ENCODE measurements at places on chromosomes 2 and 18.

DNA sequence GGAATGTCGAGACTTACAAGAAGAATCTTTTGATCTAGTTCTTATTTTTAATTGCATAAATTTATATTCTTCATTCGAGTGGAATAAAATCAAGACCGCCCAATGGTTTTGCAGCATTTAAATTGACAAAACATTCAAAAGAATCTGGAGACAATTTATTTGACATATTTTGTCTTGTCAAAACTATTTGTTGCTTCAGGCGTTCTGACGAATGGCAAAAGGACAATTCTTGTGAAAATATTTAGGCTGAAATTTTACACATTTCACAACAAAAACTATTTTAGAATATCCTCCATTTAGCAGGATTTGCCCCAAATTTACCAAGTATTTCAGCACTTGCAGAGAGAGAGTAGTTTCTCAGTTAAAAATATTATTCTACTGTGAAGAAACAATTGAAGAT lies 41.7 kb downstream of the PRKRA start:
- DNase-seq, result no peak

DNA sequence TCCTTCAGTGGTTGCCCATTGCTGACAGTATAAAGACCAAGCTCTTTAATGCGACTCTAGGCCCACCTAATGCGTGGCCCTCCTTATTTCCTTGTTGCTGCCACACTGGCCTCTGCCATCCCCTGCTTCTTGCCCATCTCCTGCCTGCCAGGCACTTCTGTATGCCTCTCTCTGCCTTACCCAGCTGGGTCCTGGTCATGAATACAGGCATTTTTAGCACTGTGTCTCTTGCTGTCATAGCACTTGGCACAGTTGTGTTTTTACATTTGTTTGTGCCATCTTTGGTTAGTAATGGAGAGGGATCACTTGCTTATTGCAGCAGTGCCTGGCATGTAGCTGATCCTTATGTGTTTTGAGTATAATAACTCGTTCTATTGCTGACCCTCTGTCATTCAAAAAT lies 38.7 kb downstream of the MAP4K4 start:
- no peak for DNase-seq

DNA sequence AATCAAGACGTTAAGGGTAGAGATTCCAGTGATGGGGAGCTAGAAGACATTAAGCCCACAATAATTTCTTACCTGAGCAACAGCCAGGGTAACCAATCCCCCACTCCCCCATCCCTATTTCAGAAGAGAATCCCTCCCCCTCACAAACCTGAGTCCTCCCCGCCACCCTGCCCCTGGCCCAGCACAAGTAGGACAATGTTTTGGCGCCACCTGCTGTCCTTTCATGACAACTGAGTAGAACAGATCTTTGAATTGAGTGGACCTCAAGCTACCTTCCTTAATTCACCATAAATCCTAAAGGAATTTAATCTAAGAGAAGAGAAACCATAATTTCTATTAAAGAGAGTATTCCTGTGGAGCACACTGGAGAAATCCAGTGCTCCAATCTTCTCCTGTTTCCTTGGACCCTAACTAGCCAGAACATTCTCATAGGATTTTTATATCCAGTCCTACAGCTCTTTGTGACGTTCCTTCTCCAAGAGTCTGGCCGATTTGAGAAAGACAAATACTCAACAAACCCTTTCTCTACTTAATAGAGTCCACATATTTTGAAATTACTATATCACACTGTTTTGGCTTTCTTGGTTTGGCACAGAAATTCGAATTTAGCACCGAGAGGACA lies 41.1 kb downstream of the NHEJ1 start:
- peak; percentile 63 for DNase-seq

DNA sequence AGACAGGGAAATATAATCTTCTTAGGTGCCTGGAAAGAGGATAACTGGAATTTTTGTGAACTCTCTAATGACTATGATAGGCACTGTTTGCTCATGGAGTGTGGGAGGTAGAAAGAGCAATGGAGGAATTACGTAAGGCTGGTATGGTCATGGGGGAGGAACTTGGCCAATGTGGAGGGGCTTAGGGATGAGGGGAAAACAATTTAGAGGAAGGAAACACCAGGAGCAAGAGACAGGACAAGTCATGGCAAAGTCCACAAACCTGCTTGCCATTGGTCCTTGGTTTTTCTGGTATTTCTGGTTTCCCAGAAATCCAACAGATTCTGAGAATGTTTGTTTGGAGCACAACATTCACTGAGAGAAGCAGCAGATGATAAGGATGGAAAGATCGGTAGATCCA lies 274.2 kb downstream of the DYSF start:
- DNase-seq, result no peak

- DNase-seq, result no peak
Measured at GRCh38 chr18:48565105-48565504, 26.3 kb downstream of the CTIF start.

DNA sequence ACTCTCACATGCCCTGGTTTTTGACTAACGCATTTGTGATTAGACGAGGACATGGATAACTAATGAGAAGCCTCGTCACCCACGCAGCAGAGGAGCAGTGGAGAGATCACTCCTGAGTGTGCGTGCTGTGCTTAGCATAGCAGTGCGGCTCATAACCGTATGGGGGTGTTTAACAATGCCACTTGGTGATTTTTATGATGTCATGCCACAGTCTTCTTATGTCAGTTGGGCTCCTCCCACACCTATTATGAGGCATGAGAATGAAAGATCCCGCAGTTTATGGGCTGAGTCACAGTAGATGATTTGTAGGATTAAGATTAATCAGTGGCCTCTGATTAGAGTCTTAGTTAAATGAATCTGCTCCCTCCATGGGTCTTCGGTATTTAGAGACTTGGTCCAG lies 2.5 kb upstream of the SMIM21 start:
- DNase-seq, result no peak

GRCh38 chr2:30356071-30356470 lies 91.0 kb upstream of the LCLAT1 start:
- DNase-seq, result no peak

- no peak for DNase-seq
Measured at GRCh38 chr18:76580288-76580962, 85.4 kb upstream of the ZNF516 start.

DNA sequence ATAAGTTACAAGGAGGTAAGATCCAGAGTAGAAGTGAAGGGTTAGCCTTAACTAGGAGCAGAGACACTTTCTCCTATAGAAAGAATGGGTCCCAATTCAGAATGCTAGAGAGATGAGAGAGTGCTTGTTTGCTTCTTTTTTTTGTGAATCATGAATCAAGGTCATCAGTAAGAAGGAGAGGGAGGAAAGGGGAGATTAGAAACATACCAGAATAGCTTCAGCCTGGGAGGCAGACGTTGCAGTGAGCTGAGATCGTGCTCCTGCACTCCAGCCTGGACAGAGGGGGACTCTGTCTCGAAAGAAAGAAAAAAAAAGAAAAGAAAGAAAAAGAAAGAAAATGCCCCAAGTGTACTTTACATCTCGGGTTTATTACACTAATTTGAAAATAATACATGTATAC lies 55.8 kb upstream of the SLC35F5 start:
- no peak for DNase-seq

GRCh38 chr2:113796592-113797175 lies 40.2 kb upstream of the SLC35F5 start:
- no peak for DNase-seq

GRCh38 chr2:33307659-33308270 lies 168.7 kb upstream of the RASGRP3 start:
- no peak for DNase-seq

GRCh38 chr2:15260835-15261234 lies 300.3 kb downstream of the NBAS start:
- DNase-seq, result no peak

- DNase-seq, result no peak
Measured at GRCh38 chr18:70261141-70261788, 27.6 kb upstream of the SOCS6 start.

GRCh38 chr2:4515871-4516761 lies 812.7 kb downstream of the DCDC2C start:
- no peak for DNase-seq

- DNase-seq, result no peak
Measured at GRCh38 chr2:227903381-227903780, 31.9 kb downstream of the DAW1 start.

- DNase-seq, result no peak
Measured at GRCh38 chr2:117952701-117953100, 61.2 kb downstream of the CCDC93 start.

GRCh38 chr2:190684931-190685330 lies 36.0 kb downstream of the NAB1 start:
- DNase-seq, result no peak

DNA sequence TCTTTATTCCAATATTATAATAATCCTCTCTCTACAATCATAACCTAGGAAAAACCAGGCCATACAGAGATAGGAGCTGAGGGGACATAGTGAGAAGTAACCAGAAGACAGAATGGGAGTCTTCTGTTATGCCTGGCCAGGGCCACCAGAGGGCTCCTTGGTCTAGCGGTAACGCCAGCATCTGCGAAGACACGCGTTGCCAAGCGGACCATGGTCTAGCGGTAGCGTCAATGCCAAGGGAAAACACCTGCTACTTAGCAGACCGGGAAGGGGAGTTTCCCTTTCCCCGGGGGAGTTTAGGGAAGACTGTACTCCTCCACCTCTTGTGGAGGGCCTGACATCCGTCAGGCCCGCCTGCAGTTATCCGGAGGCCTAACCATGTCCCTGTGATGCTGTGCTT lies 36.6 kb downstream of the ARL6IP6 start:
- DNase-seq, result no peak

DNA sequence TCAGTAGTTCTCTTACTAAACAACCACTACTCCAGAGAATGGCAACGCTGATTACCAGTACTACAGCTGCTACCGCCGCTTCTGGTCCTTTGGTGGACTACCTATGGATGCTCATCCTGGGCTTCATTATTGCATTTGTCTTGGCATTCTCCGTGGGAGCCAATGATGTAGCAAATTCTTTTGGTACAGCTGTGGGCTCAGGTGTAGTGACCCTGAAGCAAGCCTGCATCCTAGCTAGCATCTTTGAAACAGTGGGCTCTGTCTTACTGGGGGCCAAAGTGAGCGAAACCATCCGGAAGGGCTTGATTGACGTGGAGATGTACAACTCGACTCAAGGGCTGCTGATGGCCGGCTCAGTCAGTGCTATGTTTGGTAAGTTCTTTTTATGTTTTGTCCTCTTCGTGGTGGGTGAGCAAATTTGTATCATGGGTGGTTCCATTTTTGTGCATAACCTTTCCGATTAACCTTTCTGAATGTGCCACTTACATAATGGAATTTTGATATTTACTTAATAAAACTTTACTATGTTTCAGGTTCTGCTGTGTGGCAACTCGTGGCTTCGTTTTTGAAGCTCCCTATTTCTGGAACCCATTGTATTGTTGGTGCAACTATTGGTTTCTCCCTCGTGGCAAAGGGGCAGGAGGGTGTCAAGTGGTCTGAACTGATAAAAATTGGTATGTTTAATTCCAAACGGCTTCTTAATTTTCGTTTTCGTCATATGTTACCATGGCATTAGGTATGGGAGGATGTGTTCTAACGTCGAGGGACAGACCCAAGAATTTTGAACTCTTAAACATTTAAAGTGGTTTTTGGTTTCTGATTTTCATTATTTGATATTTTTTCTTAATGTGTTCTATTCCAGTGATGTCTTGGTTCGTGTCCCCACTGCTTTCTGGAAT lies 1.3 kb downstream of the SLC20A1 start:
- peak; percentile 29 for DNase-seq

GRCh38 chr2:234464291-234464645 lies 32.6 kb downstream of the ARL4C start:
- DNase-seq, result no peak

GRCh38 chr2:88575051-88575450 lies 52.2 kb downstream of the EIF2AK3 start:
- no peak for DNase-seq

DNA sequence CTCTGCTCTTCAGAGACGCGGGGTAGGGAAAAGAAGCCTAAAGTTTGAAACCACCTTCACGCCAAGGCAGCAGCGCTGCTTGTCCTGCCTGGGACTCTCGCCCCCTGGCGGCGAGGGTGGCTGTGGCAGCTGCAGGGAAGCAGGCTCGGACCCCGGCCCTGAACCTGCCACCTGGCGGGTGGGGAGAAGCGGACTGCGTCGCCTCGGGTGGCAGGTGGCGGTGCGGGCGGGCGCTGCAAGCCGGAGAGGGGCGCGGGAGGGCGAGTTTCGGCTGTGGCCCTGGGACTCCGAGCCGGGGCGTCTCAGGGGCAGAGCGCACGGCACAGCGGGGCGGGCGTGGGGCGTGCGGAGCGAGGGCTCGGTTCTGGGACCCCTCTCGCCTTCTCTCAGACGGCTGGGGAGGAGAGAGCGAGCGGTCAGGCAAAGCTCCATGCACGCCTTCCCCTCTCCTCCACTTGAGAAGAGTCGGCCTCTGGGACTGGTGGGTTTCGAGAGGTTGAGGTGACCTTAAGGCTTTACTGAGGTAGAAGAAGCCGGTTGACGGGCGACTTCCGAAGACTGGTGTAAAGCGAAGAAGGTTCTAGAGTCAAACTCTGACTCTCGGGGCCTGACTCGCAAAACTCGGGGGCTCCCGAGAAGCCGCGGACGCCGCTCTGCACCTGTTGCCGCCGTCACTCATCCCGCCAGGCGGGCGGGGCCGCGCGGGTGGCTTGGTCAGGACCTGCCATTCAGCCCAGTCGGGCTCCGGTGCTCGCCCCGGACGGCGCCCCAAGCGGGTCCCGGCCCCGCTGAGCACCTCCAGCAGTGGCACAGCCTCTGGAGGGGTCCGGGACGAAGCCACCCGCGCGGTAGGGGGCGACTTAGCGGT lies 1.1 kb upstream of the BOLL start:
- DNase-seq, result peak; percentile 65

- DNase-seq, result no peak
Measured at GRCh38 chr2:33118651-33119050, 171.9 kb downstream of the LTBP1 start.

DNA sequence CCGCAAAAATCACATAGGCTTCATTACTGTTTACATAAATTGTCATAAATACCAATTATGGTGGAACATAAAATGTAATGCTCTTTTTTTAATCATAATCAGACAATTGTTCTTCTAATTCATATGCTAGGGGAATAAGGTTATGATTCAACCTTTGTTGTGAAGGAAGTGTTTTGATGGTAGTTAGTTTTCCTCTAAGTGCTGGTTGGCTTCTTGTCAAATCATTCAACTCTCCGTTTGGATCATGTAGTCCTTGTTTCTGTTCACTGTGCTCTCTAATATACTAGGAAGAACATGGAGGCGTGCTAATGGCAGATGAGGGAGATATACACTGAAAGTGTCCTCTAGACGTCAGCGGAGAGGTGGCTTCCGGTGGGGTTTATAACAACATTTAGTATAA lies 1938.0 kb upstream of the PIK3C3 start:
- no peak for DNase-seq

- no peak for DNase-seq
Measured at GRCh38 chr18:57542812-57543427, 43.6 kb downstream of the FECH start.

DNA sequence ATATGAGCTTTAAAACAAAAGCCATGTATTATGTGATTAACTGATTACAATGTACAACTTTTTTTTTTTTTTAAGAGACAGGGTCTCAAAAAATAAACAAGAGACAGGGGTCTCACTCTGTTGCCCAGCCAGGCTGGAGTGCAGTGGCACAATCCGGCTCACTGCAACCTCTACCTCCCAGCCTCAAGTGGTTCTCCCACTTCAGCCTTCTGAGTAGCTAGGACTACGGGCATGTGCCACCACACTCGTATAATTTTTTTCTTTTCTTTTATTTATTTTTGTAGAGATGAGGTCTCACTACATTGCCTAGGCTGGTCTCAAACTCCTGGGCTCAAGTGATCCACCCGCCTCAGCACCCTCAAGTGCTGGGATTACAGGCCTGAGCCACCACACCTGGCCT lies 103.1 kb downstream of the ATAD2B start:
- DNase-seq, result no peak
